ENCODE measurements at places on chromosomes 13 and 19.

DNA sequence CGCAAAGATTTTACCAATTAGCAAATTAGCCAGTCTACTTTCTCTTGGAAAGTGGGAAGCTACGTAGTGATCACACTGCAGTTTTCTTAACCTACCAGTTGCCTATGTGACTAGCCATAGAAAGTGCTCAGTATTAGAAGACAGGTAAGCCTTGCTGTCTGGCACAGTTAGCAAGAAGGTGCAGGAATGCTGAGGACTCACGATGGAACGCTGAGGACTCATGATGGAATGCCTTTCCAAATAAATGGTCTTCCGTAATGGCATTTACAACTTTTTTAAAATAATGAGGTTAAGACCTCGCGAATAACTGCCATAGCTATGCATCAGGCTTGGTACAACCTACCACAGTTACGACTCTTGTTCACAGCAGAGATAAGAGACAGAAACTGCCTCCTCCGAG is 1645.6 kb upstream of the MIR17HG start:
- no peak for DNase-seq

- no peak for DNase-seq
These were observed 175.2 kb downstream of the ENOX1 start for GRCh38 chr13:43611281-43612273.

GRCh38 chr13:109160887-109161669 is 531.7 kb downstream of the MYO16 start:
- DNase-seq, result no peak

- no peak for DNase-seq
These were observed 21.9 kb downstream of the CDC16 start for GRCh38 chr13:114256547-114256946.
